ENCODE measurements at places on chromosomes 13 and 19. TPM values are rescaled to one million over a fixed set of nuclear protein-coding genes. Genes with fewer than 3 reads are reported as not detected.

The MAB21L1 gene
- total RNA-seq = 2.1 TPM

The NLRP4 gene
- not detected for total RNA-seq

GRCh38 chr13:93847162-93847561 lies 620.6 kb downstream of the GPC6 start:
- no peak overlapping the region for H3K4me3 ChIP-seq
- DNase-seq = no peak
- H3K4me1 ChIP-seq = no peaks in the 10 kb centered on the region
- no peaks in the 10 kb centered on the region for H3K27me3 ChIP-seq
- H3K36me3 ChIP-seq = no peaks in the 10 kb centered on the region
- H3K27ac ChIP-seq = no peak overlapping the region

GRCh38 chr19:40685563-40685962 lies 4.9 kb downstream of the NUMBL start:
- DNase-seq = no peak
- H3K27me3 ChIP-seq = no peaks in the 10 kb centered on the region
- no peak overlapping the region for H3K27ac ChIP-seq
- peaks cover 67% of the 10 kb centered on the region for H3K36me3 ChIP-seq
- no peak overlapping the region for H3K4me3 ChIP-seq

DNA sequence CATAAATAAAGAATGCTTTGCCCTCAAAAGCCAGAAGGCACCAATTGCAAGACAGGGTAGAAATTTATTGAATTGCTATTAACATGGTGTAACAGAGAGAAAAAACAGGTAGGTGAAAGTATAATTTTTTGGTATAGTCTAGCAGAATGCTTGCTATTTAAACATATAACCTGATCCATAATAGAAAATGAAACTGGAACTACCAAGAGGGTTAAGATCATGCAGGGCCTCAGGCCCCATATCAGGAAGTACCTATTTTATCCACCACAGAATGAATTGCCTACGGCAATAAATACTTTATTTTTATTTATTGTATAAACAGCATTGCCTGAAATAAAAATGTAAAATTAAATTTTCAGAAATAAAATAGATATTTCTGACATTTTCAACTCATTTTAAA lies 159.5 kb downstream of the PRR20E start:
- H3K4me1 ChIP-seq = no peaks in the 10 kb centered on the region
- no peak overlapping the region for H3K4me3 ChIP-seq
- H3K27me3 ChIP-seq = no peaks in the 10 kb centered on the region
- no peak for DNase-seq
- no peak overlapping the region for H3K27ac ChIP-seq
